ENCODE measurements at places on chromosomes 16 and 17.

- DNase-seq: no peak
These were observed 1.8 kb upstream of the KRT10 start for GRCh38 chr17:40824015-40824832.

DNA sequence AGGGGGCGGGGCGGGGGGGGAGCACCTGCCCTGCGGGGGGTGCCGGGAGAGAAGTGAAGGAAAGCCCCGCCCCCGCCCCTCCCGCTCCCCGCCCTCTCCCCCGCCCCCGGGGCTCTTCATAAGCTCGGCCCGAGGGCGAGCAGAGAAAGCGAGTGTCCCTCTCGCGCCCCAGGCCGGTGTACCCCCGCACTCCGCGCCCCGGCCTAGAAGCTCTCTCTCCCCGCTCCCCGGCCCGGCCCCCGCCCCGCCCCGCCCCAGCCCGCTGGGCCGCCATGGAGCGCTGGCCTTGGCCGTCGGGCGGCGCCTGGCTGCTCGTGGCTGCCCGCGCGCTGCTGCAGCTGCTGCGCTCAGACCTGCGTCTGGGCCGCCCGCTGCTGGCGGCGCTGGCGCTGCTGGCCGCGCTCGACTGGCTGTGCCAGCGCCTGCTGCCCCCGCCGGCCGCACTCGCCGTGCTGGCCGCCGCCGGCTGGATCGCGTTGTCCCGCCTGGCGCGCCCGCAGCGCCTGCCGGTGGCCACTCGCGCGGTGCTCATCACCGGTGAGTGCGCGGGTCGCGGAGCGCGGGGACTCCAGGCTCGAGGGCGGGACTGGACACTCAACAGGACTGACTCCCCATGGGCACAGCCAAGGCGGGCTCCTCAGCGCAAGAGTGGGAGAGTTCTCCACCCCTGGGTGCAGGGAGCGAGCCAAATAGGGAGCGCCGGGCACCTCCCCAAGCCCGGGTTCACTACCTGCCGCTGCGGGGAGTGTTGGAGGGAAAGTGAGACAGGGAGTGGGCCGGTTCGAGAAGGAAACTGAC, at the start of gene HSD11B2:
Gene HSD11B2, plus strand, starts transcription at position 145 of the 798 bp plus-strand sequence. Its CDS starts 128 bp downstream, at position 273.
- DNase-seq: peak; percentile 18

- DNase-seq: no peak
These were observed 8.0 kb upstream of the GNA13 start for GRCh38 chr17:65064452-65065019.

- no peak for DNase-seq
These were observed 19.1 kb downstream of the WIPI1 start for GRCh38 chr17:68437979-68438822.

DNA sequence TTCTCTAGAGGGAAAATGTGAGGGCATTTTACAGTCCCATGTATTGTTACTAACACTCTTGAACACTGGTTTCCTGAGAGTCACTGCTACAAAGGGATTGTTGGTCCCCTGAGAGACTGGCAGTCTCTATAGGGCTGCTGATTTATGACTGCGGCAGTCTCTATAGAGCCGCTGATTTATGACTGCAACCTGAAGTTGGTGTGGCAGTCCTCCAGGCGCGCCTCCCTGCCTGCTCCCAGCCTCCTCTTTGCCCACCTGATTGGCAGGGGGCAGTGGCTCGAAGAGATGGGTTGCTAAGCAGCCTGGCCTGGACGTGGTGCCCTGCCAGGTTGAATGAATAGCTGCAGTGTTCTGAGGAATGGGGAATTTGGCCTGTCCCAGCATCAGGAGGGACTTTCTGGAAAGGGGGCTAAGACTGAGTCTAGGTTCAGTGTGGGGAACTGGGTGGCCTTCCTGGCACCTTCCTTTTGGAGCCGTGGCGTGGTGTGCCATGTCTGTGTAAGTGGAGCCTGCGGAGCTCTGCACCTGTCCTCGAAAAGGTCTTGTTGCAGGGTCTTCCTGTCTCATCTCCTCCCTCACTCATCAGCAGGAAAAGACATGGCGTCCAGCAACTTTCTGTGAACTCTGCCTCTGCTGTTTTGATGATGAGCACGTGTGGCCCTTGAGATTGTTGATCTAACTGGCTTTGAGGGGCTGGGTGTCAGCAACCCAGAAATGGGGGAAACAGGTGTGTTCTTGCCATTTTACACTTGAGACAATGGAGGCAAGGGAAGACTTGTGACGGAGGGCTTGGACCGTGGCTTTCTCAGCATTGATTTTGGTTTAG, 24.9 kb downstream of the SAP30BP start:
- DNase-seq: no peak

DNA sequence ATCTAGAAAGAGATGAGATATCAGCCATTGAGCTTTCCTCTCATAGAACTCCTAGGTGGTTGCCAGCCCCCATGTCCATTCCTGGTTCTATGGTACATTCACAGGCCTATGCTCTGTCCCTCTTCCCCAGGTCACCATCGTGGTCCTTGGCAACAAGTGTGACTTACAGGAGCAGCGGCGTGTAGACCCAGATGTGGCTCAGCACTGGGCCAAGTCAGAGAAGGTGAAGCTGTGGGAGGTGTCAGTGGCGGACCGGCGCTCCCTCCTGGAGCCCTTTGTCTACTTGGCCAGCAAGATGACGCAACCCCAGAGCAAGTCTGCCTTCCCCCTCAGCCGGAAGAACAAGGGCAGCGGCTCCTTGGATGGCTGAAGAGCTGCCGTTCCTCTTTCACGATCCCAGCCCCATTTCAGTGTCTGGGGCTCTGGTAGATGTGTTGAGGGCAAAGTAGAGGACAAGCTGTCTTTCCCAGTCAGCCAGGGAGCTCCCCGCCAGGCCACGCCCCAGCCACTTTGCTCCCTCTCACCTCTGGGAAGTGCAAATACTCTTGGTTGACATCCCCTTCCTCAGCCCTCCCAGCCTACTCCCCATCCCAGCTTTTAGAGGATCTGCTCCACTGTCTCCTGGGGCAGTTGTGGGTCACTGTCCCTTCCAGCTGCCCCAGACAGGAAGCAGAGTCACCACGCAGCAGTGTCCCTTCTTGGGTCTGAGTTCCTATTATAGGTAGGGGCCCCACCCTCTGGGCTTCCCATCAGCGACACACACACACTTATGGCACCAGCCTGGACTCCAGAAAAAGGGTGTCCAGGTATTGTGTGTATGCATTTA, 3.8 kb downstream of the NKIRAS2 start:
- no peak for DNase-seq

DNA sequence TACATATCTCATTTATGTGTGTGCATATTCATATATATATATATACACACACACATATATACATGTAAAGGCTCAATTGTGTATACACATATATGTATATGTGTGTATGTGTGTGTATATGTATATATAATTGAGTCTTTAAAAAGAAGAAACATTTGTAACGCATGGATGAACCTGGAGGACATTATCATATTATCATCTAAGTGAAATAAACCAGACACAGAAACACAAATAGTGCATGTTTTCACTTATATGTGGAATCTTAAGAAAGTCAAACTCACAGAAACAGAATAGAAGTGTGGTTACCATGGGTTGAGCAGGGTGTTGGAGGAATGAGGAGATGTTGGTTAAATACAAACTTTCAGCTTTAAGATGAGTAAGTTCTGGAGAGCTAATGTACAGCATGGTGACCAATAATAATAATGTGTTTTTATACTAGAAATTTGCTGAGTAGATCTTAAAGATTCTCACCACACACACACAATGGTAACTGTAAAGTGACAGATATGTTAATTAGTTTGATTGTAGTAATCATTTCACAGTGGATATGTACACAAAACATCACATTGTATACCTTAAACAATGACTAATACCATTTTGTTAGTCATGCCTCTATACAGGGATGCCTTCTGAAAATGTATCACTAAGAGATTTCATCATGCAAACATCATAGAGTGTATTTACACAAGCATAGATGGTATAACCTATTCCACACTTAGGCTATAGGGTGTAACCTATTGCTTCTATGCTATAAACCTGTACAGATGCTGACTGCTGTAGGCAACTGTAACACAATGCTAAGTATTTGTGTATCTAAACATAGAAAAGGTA, 132.6 kb upstream of the CACNG5 start:
- no peak for DNase-seq

DNA sequence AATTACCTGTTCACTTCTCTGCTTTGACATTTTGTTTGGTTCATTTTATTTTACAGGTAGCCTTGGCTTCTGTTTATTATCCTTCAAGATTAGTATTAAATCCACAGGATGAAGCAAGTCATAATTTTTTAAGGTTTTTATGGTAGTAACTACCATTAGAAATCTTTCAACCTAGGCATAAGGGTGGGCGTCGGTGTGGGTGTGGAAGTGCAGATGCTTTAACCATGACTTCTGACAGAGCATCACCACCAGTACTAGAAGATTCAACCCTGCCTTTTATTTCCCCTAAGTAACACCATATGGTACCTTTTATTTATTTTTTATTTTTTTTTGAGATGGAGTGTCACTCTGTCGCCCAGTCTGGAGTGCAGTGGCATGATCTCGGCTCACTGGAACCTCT, 22.7 kb downstream of the AP2B1 start:
- no peak for DNase-seq

DNA sequence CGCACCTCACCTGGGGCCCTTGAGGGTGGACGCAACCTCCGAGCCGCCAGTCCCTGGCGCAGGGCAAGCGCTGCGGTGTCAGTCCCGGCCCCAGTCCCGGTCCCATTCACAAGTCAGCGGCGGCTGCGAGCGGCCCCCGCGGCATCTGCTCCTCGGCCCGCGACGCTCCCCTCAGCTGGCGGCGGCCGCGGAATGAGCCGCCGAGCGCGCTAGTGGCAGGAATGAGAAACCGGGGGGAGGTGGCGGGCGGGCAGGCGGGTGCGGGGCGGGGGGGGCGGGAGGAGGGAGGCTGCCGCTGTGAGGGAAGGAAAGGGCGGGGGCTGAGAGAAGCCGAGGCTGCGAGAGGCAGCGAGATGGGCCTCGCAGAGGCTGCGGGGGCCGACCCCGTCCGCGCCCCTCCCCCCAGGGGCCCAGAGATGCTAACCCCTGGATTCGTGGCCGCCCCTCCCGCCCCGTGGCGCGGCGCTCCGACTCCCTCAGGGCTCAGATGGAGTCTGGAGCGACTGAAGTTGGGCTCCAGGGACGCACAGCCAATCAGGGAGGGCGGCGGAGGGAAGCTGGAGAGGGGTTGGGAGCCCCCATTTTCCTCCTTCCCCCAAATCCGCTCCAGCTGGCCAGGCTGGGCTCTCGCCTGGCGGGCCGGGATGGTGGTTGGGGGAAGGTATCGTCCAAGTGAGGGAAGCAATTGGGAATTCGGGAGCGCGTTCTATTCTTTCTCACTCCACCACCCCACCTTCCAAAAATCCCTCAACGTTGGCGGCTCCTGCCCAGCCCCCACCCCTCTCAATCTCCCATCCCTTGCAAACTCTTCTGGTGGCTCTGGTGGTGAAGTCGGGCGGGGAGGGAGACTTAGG, at the start of gene CDH11:
Gene CDH11, minus strand, starts transcription at position 194 of the 854 bp plus-strand sequence. CDS start 117,194 bp downstream, outside the sequence.
- DNase-seq: no peak

DNA sequence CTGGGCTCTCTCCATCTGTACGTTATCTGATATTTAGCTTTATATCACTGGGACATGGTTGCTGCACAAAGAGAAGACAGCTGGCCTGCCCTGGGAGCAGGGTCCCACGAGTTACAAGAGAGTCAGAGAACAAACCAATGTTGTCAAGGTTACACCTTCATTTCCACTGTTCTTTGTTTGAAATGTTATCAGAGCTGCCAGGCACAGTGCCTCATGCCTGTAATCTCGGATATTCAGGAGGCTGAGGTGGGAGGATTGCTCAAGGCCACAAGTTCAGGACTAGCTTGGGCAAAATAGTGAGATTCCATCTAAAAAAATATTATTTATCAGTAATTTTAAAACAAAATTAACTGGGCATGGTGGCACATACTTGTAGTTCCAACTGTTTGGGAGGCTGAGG, 34.6 kb downstream of the ATP6V0A1 start:
- no peak for DNase-seq

DNA sequence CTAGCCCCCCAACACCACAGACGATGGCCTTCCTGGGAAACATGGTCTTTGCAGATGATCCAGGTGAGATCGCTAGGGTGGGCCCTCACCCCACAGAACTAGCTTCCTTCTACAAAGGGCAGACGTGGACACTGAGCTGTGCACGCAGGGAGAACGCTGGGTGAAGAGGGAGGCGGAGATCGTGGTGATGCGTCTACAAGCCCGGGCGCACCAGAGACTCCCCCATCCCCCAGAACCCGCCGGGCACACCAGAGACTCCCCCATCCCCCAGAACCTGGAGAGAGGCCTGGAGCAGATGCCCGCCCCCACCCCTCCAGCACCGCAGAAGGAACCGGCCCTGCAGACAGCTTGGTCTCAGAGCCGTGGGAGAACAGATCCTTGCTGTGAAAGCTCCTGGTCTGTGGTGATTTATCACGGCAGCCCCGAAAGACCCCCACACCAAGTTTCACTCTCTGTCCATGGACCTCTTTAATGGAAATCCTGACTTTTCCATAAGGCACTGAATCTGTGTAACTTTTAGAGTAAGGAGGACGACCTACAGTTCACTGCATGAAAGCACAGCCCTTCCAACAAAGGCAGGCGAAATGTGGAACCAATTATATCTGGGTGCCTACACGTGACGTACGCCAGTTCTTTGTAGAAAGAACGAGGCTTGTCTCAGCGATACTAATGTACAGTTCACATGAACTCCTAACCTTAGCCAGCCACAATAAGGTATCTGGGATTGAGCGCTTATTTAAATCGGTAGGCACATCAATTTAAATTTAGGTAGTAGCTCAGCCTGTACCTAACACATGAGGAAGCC, 88.5 kb downstream of the ANKRD11 start:
- no peak for DNase-seq

GRCh38 chr16:69078073-69078472, 27.4 kb upstream of the HAS3 start:
- DNase-seq: no peak

- no peak for DNase-seq
These were observed 37.5 kb downstream of the AKAP10 start for GRCh38 chr17:19939993-19940721.

DNA sequence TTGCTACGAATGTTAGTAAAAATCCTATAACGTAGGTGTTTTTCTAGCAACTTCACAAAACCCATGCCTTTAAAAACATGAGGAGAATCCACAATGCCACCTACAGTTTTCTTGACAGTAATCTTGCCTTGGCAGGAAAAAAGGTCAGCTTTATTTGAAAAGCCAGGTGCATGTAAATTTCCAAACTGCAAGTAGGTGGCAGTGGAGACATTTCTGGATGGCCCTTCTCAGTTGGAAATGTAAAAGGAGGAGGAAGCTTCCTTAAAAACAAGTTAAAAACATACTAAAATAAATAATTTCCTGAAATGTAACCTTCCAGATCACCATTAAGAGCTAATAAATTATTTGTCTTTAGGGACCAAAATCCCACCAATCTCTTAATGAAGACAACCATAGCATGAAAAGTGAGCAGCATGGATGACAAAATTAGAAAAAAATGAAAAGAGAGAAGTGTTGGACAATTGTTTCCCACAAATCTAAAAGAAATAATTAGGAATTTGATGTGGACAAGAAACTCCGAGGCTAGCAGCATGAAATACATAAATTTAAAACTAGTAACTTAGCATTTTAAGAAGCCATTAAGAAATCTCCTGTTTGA, 152.2 kb downstream of the SNX11 start:
- DNase-seq: no peak

GRCh38 chr17:74394977-74395376, 27.7 kb downstream of the GPR142 start:
- DNase-seq: no peak

GRCh38 chr17:7290685-7291084, 3.8 kb downstream of the YBX2 start:
- DNase-seq: no peak

- DNase-seq: peak; percentile 58
These were observed 42.7 kb downstream of the DYNLRB2 start for GRCh38 chr16:80583466-80583865.

GRCh38 chr17:80822021-80822699, 169.5 kb upstream of the CHMP6 start:
- DNase-seq: no peak
